ENCODE measurements at places on chromosomes 5 and 9.

- DNase-seq = no peak
These were observed 1468.0 kb downstream of the FOXD4L5 start for GRCh38 chr9:63816751-63817621.

- no peak for DNase-seq
These were observed 58.4 kb upstream of the FOXE1 start for GRCh38 chr9:97794666-97795065.

DNA sequence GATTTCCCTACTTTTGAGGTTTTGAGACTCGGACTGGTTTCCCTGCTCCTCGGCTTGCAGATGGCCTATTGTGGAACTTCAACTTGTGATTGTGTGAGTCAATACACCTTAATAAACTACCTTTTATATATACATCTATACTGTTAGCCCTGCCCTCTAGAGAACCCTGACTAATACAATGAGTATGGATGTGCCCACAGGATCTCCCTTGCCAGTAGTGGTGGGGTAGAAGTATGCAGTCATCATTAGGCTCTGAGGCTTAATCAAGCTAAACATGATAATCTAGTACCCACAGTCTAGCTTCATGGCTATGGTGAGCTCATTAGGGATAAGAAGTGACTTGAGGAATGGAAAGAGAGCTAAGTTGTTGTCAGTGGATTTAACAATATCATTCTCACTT lies 412.8 kb upstream of the PTGER4 start:
- DNase-seq = no peak

DNA sequence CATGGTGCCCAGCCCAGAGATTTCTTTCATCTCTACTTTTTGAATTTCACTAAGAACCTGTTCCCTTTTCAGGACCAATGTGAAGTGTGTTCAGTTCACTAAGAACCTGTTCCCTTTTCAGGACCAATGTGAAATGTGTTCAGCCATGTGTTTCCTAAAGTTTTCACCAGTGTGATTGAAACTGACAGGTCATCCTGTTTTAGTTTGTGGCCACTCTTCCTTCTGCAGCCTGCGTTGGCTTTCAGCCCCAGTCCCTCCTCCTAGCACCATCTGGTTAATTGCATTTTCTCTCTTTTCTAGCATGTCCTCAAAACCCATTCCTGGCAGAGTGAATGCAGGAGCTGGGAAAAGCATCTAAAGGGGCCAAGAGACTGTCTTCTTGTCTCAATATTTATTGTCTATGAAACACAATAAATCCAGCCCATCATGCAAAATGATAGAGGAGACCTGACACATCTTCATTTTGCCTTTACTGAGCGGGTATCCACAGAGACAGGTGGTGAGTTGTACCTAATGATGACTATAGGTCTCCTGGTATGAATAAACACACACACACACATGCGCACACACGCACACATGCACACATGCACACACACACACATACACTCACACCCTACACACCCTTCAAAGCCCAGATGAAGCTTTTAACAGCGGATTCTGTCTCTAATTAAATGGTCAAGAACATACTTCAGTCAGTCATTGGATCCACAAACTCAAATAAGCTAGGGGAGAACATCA lies 6.1 kb upstream of the PANK3 start:
- DNase-seq = no peak

GRCh38 chr9:136039488-136039887 lies 55.6 kb downstream of the NACC2 start:
- no peak for DNase-seq

DNA sequence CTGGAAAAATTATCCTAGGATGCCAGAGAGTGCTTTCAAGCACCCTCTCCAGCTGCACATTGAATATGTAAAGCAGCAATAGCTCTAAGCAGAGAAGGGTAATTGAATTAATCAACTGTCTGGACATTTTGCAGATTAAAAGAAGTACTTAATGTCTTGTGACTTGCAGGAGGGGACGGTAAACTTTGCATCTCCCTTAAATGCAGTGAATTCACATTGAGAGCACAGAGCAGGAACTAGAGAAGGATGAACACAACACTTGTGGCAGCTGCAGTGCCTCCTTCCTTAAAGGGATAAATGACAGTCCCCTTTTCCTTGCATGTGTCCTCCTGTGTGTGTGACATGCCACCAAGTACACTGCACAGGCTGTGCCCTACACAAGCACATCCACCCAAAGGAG lies 7.4 kb upstream of the CDK5RAP2 start:
- DNase-seq = no peak

DNA sequence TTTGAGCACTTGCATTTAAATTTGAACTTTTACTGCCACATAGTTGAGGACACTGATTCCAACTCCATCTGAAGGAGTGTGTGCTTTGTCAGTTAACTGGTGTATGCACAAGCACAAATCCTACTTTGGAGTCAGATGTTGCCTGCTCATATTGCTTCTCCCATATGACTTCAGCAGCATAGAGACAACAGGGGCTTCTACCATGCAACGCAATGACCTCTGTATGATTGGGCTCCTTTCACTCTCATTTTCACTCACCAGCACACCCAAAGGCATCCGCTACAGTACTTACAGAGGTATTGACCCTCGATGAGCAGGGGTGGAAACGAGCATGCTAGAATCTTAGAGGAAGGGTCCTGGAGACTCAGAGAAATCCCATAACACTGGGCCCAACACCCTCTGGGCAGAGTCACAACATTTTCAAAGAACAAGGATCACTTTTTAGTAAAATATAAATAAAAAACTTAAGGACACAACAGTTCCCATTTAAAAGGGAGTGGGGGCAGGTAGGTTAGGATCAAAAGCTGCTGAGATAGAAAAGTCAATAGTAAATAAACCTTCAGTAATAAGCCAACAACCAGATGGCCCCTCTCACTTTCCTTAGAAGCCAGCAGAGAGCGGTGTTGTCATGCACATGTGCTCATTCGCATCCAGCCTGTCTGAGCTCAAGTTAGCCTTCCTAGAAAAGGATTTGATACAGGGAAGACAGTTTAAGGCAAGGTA lies 203.8 kb downstream of the SNCAIP start:
- no peak for DNase-seq
